Memory B cell (primary cell): ENCODE measurements at places on chromosomes 5 and 9.

- no peaks in the 10 kb centered on the region for H3K27me3 ChIP-seq
- H3K4me1 ChIP-seq = no peaks in the 10 kb centered on the region
- H3K36me3 ChIP-seq = peaks cover 5% of the 10 kb centered on the region
- H3K27ac ChIP-seq = no peak overlapping the region
- DNase-seq = no peak
- H3K4me3 ChIP-seq = no peak overlapping the region
Observed at GRCh38 chr9:83384214-83384613, 154.0 kb downstream of the FRMD3 start.

GRCh38 chr9:10512144-10512543, 100.7 kb downstream of the PTPRD start:
- H3K4me1 ChIP-seq = no peaks in the 10 kb centered on the region
- H3K4me3 ChIP-seq = no peak overlapping the region
- H3K27ac ChIP-seq = no peak overlapping the region
- H3K36me3 ChIP-seq = no peaks in the 10 kb centered on the region

- no peak for DNase-seq
- no peaks in the 10 kb centered on the region for H3K36me3 ChIP-seq
- H3K4me1 ChIP-seq = no peaks in the 10 kb centered on the region
- H3K4me3 ChIP-seq = no peak overlapping the region
- no peaks in the 10 kb centered on the region for H3K27me3 ChIP-seq
- H3K27ac ChIP-seq = no peak overlapping the region
Observed at GRCh38 chr9:25284365-25284764, 393.9 kb downstream of the TUSC1 start.

GRCh38 chr9:138100711-138101350, 223.2 kb downstream of the CACNA1B start:
- no peaks in the 10 kb centered on the region for H3K27me3 ChIP-seq
- no peaks in the 10 kb centered on the region for H3K36me3 ChIP-seq
- no peak overlapping the region for H3K27ac ChIP-seq

GRCh38 chr5:105033637-105034400, 1471.2 kb upstream of the NUDT12 start:
- H3K27ac ChIP-seq = no peak overlapping the region
- no peak overlapping the region for H3K4me3 ChIP-seq
- H3K36me3 ChIP-seq = no peaks in the 10 kb centered on the region
- no peak for DNase-seq
- no peaks in the 10 kb centered on the region for H3K27me3 ChIP-seq

DNA sequence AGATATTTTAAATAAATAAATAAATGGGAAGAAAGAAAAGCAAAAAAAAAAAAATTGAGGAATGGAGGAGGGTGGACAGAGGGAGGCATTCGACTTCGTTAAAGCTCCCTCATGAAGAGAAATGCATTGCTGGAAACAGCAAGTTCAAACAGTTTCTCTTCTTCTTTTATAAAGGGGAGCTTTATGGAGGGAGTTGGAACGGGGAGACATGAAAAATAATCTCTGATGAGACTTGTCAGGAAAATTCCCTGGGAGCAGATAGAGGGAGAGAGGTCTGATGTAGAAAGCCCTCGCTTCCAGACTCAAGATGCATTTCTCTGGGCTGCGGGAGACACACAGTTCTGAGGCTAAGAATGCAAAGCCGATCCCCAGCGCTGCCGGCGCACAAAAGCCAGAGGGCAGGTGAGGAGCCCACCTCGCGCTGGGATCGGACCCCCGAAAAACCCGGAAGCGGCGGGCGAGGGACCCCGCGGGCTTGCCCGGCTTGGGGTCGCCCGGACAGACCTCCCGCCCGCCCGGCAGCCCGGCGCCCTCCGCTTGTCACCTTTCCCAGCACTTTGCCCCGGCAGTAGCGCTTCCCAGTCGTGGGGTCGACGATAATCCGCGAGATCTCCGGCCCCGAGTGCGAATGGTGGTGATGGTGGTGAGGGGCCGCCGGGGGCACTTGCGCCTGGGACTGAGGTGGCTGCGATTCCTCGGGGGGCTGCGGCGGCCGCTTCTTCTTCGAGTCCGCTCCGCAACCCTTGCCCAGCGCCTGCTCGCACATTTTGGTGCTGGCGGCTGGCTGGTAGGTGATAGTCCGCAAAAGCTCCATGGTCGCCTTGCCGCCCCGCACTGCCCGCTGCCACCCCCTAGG, 512 bp downstream of the PLK2 start:
- H3K36me3 ChIP-seq = peaks cover 5% of the 10 kb centered on the region
- peaks cover 3% of the 10 kb centered on the region for H3K4me1 ChIP-seq
- DNase-seq = peak; percentile 15
- peak overlapping the region; percentile 79 for H3K27ac ChIP-seq
- peak overlapping the region; percentile 88 for H3K4me3 ChIP-seq

DNA sequence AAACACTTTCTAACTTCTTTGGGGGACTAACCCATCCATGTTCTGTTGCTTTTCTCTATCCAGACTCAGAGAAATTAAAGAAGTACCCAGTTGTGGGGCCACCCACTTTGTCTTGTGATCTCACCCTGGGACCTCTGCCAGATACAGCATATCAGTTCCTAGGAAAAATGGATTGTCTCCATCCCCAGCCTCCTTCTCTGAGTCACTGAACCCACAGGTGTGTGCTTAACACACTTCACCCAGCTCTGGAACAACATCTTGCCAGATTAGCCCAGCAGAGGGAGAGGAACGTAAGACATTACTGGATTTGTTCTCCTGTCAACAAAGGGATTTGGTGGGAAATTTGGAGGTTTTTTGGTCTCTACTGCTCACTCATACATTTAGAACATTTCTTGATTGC, 19.2 kb downstream of the FAM240B start:
- peaks cover 6% of the 10 kb centered on the region for H3K27me3 ChIP-seq
- H3K4me3 ChIP-seq = no peak overlapping the region
- no peaks in the 10 kb centered on the region for H3K36me3 ChIP-seq
- no peaks in the 10 kb centered on the region for H3K4me1 ChIP-seq

DNA sequence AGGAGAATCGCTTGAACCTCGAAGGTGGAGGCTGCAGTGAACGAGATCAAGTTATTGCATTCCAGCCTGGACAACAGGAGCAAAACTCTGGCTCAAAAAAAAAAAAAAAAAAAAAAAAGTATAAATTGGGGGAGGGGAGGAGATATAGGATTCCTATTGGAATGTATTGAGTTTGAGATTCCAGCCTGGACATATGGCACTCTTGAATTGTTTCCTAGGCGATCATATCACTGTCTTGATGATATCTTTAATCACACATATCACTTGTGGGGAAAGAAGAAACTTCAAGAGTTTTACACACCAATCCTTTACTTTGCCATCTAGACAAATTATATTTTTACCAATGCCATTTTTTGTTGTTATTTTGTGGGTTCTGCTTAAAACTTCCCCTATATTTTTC, 42.4 kb downstream of the TMC1 start:
- H3K4me1 ChIP-seq = no peaks in the 10 kb centered on the region
- no peak overlapping the region for H3K27ac ChIP-seq
- no peak for DNase-seq
- no peaks in the 10 kb centered on the region for H3K36me3 ChIP-seq

DNA sequence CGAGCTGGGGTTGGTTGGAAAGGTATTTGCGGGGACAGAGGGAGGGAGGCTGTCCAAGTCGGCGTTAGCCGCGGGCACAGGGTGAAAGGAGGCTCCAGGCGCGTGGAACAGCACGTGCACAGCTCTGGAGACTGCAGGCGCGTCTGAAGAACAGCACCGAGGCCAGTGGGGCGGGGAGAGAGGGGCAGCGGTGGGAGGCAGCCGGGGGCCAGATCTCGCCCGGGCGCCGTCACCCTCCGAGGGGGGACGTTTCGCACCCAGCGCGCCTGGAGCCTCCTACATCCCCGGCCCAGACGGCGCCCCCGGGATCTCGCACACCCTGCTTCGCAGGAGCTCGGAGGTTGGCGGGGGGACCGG, 79.6 kb downstream of the NTNG2 start:
- peaks cover 12% of the 10 kb centered on the region for H3K4me1 ChIP-seq
- peak overlapping the region; percentile 94 for H3K27ac ChIP-seq
- peak overlapping the region; percentile 98 for H3K4me3 ChIP-seq
- no peaks in the 10 kb centered on the region for H3K27me3 ChIP-seq

GRCh38 chr5:81265101-81265500, 32.0 kb downstream of the CKMT2 start:
- peaks cover 8% of the 10 kb centered on the region for H3K4me1 ChIP-seq
- no peak for DNase-seq
- H3K27ac ChIP-seq = no peak overlapping the region
- no peak overlapping the region for H3K4me3 ChIP-seq
- no peaks in the 10 kb centered on the region for H3K27me3 ChIP-seq
- H3K36me3 ChIP-seq = peaks cover 33% of the 10 kb centered on the region

GRCh38 chr5:42984307-42984706, 55.8 kb downstream of the ANXA2R start:
- H3K4me3 ChIP-seq = no peak overlapping the region
- DNase-seq = no peak
- no peak overlapping the region for H3K27ac ChIP-seq
- H3K4me1 ChIP-seq = peaks cover 12% of the 10 kb centered on the region
- H3K27me3 ChIP-seq = no peaks in the 10 kb centered on the region
- peaks cover 14% of the 10 kb centered on the region for H3K36me3 ChIP-seq

- H3K4me1 ChIP-seq = peaks cover 30% of the 10 kb centered on the region
- peaks cover 2% of the 10 kb centered on the region for H3K36me3 ChIP-seq
- no peak for DNase-seq
Observed at GRCh38 chr9:137278061-137278701, 655 bp downstream of the TOR4A start.

DNA sequence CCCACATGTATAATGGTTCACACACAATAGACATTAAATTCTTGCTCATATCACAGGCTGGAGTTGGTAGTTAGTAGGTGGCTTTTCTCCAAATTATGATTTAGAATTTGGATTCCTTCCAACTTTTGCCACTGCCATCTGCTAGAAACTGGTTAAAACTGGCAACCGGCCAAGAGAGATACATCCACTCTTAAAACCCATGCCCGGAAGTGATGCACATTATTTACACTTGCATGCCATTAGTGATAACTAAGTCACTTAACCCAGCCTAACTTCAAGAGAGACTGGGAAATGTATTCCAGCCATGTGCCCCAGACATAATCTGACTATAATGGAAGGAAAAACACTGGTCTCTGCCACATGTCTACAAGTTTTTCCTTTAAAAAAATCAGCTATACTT, 395.7 kb upstream of the SEMA6A start:
- no peak overlapping the region for H3K27ac ChIP-seq
- H3K36me3 ChIP-seq = no peaks in the 10 kb centered on the region
- H3K4me3 ChIP-seq = no peak overlapping the region
